Left hindlimb (tissue), 1 donor: ENCODE measurements at places on chromosomes 16 and 17.

GRCh38 chr17:39666231-39666600 lies 1.1 kb downstream of the TCAP start:
- DNase-seq: no peak

GRCh38 chr17:38912221-38912813 lies 13.1 kb upstream of the LASP1NB start:
- no peak for DNase-seq

GRCh38 chr16:30142672-30143346 lies 19.8 kb upstream of the MAPK3 start:
- no peak for DNase-seq

DNA sequence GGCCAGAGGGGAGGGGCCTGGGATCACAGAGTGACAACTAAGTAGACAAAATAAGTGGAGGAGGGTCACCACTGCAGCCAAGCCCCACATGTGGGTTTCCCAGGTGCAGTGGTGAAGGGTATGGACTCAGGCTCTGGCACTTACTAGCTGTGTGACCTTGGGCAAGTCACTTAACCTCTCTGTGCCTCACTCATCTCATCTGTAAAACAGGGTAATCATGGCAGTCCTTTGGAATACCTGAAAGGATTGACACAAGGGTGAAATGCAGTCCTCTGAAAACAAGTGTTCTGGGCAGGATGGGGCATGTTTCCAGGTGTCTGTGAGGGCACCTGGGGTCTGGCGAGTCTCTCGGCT lies 55.8 kb downstream of the NKD1 start:
- DNase-seq: no peak

- no peak for DNase-seq
These were observed 113.6 kb upstream of the MON1B start for GRCh38 chr16:77077256-77077922.

DNA sequence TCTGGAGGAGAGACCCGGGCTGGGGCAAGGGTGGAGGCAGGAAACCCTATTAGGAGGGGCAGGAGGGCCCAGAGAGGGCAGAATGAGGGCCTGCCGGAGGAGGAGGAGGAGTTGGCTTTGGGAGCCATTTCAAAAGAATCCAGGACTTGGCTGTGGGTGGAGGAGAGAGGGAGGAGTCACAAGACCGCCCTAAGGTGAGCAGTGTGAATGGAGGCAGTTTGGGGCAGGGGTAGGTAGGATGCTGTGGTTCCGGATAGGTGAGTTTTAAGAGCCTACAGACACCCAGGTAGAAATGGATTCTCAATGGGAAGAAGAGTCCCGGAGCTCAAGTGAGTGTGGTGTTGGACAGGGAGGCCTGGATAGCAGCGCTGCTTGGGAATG lies 80.3 kb downstream of the ARHGAP23 start:
- no peak for DNase-seq

- DNase-seq: no peak
These were observed 10.2 kb downstream of the ATP2C2 start for GRCh38 chr16:84378567-84378966.

GRCh38 chr16:2775131-2775716 lies 1.9 kb downstream of the ELOB start:
- DNase-seq: no peak

GRCh38 chr16:1713933-1714332 lies 7.9 kb downstream of the MAPK8IP3 start:
- DNase-seq: no peak

DNA sequence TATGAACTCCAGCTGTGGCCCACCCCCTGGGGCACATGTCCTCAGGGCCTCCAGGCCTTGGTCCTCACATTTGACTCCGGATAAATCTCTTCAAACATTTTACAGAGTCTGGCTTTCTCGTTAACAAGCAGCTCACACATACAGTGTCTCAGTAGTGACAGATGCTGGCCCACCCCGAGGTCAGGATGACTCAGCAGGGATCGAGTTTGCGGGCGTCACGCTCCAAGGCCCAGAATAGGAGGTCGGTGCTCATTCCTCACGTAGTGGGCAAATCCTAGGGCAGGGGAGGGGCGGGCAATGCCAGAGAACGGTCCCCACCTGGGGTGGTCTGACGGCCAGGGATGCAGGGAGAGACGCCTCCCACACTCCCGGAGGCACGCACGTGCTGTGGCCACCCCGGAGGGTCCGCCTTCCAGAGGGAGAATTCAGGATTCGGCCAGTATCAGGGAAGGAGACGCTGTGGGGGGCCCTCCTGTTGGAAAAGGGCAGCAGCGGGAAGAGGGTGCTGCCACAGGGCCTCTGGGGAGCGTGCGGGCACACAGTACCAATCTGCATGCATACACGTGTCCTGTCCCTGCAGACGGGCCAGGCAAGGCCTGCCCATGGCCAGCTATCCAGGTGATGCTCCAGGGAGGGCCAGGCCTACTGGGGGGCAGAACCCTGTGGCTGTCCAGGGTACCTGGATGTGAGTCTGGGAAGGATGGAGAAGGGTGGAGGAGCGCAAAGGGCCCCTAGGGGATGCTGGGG lies 8.6 kb downstream of the SLC7A5 start:
- DNase-seq: no peak

GRCh38 chr17:67390646-67391361 lies 13.7 kb downstream of the PITPNC1 start:
- peak; percentile 53 for DNase-seq

- no peak for DNase-seq
These were observed 61.1 kb upstream of the MTMR4 start for GRCh38 chr17:58575511-58575910.

GRCh38 chr17:40327244-40327729 lies 18.3 kb downstream of the RARA start:
- DNase-seq: no peak

GRCh38 chr16:57299009-57299718 lies 14.7 kb upstream of the PLLP start:
- no peak for DNase-seq

DNA sequence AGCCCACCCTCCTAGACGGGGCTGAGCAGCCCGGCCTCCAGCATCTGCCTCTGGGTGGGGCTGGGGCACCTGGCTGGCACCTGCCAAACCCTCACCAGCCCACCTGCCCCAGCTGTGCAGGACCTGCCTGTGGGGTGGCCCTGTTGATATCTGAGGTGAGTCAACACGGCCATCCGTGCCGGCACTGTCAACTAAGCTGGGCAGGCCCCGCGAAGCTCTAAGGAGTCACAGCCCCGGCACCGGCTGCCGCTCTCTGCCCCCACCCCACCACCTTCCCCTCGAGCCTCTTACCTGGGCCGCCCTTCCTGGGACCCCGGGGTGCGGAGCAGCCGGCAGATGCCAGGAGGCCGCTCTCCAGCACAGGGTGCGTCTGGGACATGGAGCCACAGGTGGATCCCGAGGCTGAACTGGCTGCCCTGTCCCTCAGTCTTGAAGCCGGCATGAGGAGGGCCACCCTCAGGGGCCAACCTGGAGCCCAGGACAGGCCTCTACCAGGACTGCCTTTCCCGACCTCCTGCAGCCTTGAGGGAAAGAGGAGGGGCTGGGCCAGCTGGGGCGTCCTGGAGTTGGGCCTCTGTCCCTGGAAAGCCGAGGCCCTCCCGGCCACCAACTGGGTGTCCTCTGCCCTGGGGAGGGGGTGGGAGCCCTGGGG lies 515 bp downstream of the CBFA2T3 start:
- DNase-seq: no peak

GRCh38 chr16:84789431-84789830 lies 30.4 kb upstream of the CRISPLD2 start:
- DNase-seq: no peak

DNA sequence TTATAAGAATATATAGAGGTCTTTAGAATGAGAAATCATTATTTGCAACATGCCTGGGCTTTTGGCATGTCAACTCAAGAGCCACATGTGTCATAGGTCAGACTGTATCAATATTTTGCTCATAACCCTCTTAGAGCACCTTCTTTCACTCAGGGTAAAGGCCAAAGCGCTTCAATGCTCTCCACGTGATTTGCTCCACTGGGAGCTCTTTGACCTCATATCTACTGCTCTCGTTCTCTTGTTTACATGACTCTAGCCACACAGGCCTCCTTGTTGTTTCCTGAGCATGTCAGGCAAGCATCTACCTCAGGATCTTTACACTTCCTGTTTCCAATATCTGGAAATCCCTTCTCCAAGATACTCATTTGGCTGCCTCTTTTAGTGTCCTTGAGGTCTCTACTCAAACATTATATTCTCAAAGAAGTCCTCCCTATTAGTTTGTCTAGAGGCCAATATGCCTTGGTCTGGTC lies 148.4 kb downstream of the TOX3 start:
- no peak for DNase-seq

DNA sequence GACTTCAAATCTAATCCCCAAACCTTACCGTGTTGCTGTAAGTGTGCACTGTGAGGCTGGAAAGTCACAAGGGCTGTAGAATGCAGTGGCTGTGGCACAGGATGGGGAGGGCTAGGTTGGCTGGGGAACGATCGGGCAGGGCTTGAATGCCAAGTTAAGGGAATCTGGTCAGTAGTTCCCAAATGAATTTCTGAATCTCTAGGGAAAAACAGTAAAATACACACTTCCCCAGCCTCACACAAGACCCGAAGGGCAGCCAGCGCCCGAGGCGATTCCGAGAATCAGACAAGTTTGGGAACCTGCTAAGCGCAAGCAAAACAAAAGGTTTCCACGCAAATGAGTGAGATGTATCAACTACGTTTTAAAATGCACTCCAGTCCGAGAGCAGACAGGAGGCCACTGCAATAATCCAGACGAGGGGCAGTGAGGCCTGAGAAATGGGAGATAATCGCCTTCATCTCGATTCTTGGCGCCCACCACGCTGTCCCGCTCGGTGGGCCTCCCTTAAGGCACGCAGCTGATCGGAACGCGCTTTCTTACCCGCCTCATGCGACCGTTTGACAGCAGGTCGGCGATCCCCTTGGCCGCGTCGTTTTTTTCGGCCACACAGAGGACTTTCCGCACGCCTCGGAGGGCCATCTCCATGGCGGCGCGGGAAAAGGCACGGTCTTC lies 599 bp downstream of the TOP3A start:
- no peak for DNase-seq

DNA sequence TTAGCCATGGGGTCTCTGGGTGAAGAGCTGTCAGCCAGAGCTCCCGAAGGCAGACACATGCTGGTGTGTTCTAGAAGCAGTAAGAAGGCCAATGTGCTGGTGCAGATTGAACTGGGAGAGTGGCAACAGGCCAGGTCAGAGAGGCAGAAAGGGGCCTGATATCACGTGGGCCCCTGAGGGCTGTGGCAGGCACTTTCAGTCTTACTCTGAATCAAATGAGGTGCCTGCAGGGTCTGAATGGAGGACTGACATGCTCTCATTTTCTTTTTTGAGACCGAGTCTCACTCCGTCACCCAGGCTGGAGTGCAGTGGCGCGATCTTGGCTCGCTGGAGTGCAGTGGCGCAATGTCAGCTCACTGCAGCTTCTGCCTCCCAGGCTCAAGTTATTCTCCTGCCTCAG lies 293.8 kb downstream of the ABCC12 start:
- no peak for DNase-seq

DNA sequence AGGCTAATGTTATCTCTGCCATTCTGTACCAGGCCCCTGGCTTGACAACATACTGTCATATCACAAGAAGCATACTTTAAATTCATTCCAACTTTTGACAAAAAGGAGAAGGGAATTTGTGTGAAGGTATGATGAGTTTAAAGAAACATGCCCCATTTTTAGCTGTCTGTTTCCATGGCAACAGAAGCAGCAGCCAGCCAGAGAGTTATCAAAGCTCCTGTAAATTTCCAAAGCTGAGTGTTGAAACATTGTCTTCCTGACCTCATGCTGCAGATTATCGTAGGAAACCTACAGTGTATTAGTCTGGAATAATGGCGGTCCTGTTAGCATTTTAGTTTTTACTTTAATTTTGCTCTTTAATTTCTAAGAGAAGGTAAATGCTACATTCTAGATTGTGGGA lies 124.9 kb downstream of the MRTFB start:
- DNase-seq: no peak

DNA sequence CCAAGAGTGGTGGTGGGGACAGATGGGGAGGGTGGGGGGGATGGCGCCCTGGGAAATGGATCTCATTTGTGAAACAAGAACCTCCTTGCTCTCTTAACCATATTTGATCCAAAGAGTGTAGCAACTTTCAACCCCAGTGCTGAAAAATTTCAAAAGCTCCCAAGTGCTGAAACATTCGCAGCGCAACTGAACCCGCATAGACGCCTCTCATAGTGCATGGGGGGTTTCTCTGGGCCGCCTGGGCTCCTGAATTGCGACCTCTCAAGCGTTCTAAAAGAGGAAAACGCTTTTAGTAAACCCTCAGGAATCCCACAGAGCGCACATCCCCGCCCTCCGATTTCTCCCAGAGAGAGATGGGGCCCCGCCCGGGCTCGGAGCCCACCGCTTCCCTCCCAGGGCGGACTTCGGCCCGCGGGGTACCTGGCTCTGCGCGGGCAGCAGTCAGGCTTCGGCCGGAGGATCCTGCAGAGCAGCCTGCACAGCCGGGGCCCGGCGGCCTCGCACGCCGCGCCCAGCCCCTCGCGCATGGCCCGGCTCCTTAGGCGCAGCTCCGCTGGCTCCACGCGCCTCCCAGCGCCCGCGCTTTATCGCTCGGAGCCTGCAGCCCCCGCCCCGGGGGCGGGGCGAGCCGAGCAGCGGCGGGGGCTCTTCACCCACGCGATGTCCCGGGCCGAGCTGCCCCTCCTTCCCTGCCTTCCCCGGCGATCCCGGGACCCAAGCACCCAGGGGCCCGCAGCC lies 7.0 kb downstream of the NOS2 start:
- peak; percentile 51 for DNase-seq

GRCh38 chr17:76545918-76546555 lies 6.2 kb downstream of the PRCD start:
- no peak for DNase-seq

DNA sequence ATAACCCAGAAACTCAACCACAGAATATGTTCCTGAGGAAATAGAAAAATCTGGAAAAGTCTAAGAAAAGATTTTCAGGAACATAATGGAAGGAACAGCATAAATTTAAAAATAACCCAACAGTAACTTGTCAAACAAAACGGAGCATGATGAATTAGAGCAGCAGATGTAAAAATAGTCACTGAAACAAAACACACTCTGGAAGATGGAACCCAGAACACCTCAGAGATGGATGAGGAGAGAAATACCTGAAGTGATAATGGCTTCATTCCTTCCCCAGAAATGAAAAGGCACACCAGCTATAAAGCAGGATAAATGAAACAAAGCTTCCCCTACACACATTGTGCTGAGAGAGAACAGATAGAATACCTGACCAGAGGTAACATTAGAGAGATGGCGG lies 6.3 kb downstream of the TK1 start:
- no peak for DNase-seq

GRCh38 chr16:87086575-87086974 lies 230.6 kb downstream of the C16orf95 start:
- DNase-seq: no peak

- no peak for DNase-seq
These were observed 72.3 kb downstream of the C17orf67 start for GRCh38 chr17:56761387-56761786.
